Endodermal cell (in vitro differentiated cells): ENCODE measurements at places on chromosomes 6 and 20. TPM values are rescaled to one million over a fixed set of nuclear protein-coding genes. Genes with fewer than 3 reads are reported as not detected.

- H3K27me3 ChIP-seq: peaks cover 8% of the 10 kb centered on the region
- H3K4me3 ChIP-seq: no peak overlapping the region
- no peaks in the 10 kb centered on the region for H3K36me3 ChIP-seq
- no peak overlapping the region for H3K27ac ChIP-seq
- H3K4me1 ChIP-seq: no peaks in the 10 kb centered on the region
Observed at GRCh38 chr6:166952567-166953486, 3.5 kb downstream of the RNASET2 start.

- no peak for DNase-seq
- H3K27ac ChIP-seq: no peak overlapping the region
- H3K4me3 ChIP-seq: no peak overlapping the region
- no peaks in the 10 kb centered on the region for H3K4me1 ChIP-seq
- no peaks in the 10 kb centered on the region for H3K27me3 ChIP-seq
- no peaks in the 10 kb centered on the region for H3K36me3 ChIP-seq
Observed at GRCh38 chr20:48092596-48093280, 307.5 kb upstream of the SULF2 start.

The SCRT2 gene
- not detected in 2 replicates for total RNA-seq

DNA sequence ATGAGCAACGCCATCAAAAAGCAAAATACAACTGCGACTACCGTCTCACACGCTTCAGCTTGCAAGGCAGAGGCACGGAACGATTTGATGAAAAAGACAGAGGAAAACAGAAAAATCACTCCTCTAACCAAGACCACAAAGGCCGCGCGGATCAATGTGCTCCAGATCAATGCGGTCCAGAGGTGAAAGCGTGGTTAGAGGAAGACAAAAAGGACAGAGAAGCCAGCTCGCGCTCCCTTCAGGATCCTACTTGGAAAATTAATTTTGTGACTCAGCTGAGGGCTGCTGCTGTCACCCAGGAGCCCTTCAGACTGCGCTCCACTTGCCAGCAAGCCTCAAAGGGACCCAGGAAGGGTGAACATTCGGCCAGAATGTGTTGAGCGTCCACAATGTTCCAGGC, 140.2 kb upstream of the RPS6KA2 start:
- H3K27ac ChIP-seq: no peak overlapping the region
- no peak overlapping the region for H3K4me3 ChIP-seq
- peak; percentile 52 for DNase-seq

- no peak overlapping the region for H3K4me3 ChIP-seq
- DNase-seq: no peak
- peaks cover 6% of the 10 kb centered on the region for H3K4me1 ChIP-seq
- H3K27me3 ChIP-seq: no peaks in the 10 kb centered on the region
- peaks cover 91% of the 10 kb centered on the region for H3K36me3 ChIP-seq
Observed at GRCh38 chr6:118908441-118908840, 14.5 kb downstream of the ASF1A start.

DNA sequence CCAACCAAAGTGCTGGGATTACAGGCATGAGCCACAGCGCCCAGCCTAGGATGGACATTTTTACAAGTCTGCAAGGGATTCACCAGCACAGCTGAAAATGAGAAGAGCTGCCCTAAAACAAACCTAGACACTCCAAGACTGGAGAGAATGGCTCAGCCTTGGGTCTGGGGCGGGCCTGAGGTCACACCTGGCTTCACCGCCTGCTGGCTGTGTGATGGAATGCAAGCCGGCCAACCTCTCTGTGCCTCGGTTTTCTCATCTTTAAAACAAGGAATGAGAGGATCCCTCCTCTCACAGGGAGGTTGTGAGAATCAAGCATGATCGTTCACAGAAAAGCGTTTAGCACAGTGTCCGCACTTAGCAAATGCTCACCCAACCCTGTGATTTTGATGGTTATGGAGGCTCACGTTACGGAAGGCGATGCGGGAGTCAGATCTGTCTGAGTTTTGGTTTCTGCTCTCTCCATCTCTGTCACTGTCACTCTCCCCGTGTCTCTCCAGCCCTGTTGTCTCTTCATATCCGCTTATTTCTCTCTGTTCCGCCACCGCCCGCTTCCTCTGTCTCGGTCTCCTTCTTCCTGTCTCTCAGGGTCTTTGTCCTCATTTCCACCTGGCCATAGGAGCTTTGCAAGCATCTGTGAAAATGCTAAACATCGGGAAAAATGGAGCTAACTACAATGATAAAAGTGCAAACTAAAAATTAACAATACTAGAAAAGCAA, 47.6 kb downstream of the CEBPB start:
- H3K36me3 ChIP-seq: no peaks in the 10 kb centered on the region

DNA sequence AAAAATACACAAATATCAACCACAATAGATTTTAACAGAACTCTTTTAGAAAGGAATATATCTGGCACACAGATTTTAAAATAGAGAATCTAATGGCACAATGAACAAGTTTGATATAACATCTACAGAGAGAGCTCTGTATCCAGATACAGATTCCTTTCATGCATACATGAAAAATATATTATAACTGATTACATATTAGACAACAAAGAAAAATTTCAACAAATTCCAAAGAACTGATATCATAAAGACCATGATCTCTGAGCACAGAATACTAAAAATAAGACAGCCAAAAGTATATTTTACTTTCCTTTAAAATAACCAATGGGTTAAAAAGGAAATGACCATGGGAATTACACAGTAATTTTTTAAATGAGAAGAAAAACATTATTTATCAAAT, 74.1 kb upstream of the MAP7 start:
- DNase-seq: no peak
- H3K27me3 ChIP-seq: no peaks in the 10 kb centered on the region
- H3K4me1 ChIP-seq: peaks cover 7% of the 10 kb centered on the region
- H3K36me3 ChIP-seq: no peaks in the 10 kb centered on the region
- no peak overlapping the region for H3K27ac ChIP-seq
- no peak overlapping the region for H3K4me3 ChIP-seq

- H3K4me3 ChIP-seq: no peak overlapping the region
- DNase-seq: peak; percentile 83
- no peak overlapping the region for H3K27ac ChIP-seq
- no peaks in the 10 kb centered on the region for H3K27me3 ChIP-seq
- H3K4me1 ChIP-seq: no peaks in the 10 kb centered on the region
Observed at GRCh38 chr6:5379647-5380242, 118.4 kb downstream of the FARS2 start.

DNA sequence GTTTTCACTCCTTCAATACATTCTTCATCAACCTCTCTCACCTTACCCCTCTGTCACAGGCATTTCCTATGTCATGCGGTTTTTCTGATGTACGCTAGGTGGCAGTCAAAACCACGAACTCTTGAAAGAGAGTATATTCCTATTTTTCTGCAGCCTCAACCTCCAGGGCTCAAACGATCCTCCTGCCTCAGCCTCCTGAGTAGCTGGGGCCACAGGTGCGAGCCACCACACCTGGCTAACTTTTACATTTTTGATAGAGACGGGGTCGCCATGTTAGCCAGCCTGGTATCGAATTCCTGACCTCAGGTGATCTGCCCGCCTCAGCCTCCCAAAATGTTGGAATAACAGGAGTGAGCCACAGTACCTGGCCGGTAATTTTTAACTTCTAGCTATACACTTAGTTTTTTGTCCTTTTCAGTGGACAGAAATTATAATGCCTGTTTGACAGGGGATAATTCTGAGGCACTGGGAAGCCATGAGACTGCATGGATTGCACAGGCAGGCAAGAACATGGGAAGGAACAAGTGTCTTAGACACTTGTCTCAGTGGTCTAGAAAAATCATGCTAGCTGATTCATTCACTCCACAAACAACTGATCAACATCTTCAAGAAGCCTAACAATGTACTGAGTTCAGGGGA, 22.5 kb upstream of the HFE start:
- no peaks in the 10 kb centered on the region for H3K36me3 ChIP-seq
- no peak overlapping the region for H3K4me3 ChIP-seq
- DNase-seq: peak; percentile 64
- H3K4me1 ChIP-seq: no peaks in the 10 kb centered on the region
- H3K27me3 ChIP-seq: no peaks in the 10 kb centered on the region

GRCh38 chr6:45427726-45428125, 50.0 kb upstream of the SUPT3H start:
- H3K4me1 ChIP-seq: no peaks in the 10 kb centered on the region
- no peaks in the 10 kb centered on the region for H3K36me3 ChIP-seq
- no peak overlapping the region for H3K27ac ChIP-seq
- H3K4me3 ChIP-seq: no peak overlapping the region
- H3K27me3 ChIP-seq: peaks cover 38% of the 10 kb centered on the region

The PDE10A gene
- total RNA-seq: 21.1 and 27.8 TPM in 2 replicates

GRCh38 chr20:4090756-4091489, 75.6 kb upstream of the RNF24 start:
- H3K27me3 ChIP-seq: no peaks in the 10 kb centered on the region
- no peak for DNase-seq
- no peaks in the 10 kb centered on the region for H3K36me3 ChIP-seq
- no peak overlapping the region for H3K4me3 ChIP-seq
- no peak overlapping the region for H3K27ac ChIP-seq
